RCC 7860 (cell line): ENCODE measurements at places on chromosomes 4 and X.

GRCh38 chr4:145912376-145912775 is 26.2 kb downstream of the ZNF827 start:
- DNase-seq = no peak

- DNase-seq = no peak
Measured at GRCh38 chrX:9023293-9023692, 10.6 kb downstream of the FAM9B start.

DNA sequence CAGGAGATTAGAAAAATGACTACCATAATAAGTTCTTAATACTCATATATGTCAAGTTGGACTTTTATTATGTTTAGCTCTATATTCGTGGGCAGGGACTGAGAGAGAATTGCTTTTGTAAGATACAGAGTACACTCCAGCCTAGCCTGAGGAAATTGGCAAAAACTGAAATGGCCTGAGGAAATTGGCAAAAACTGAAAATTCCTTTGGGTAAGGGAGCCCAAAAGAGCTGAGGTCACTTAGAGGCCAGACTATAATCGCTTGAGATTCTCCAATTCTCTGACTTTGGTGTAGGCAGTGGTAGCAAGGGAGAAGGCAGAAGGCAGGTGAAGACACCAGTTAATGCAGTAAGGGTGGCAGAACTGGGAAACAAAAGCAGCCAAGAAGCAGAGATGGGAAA is 124.5 kb upstream of the HCCS start:
- DNase-seq = no peak

GRCh38 chr4:67393699-67394281 is 151.5 kb downstream of the CENPC start:
- peak; percentile 24 for DNase-seq

DNA sequence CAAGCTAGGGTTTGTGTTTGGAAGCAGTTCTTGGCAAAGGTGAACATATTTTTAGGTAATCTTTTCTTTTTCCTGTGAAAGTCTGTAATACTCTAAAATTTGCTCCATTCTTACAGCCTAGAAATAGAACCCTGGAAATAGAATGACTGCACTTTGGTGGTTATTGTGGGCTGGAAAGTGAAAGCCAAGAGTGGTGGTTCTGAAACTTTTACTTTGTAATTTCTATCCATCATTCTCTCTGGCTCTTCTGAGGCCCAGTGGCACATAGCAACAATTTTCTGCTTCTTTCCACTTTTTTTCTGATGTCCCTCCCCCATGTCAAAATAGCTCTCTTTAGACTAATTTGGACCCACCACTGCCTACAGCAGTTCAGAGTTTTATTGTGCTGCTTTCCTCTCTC is 300.4 kb upstream of the RPS6KA3 start:
- DNase-seq = no peak

DNA sequence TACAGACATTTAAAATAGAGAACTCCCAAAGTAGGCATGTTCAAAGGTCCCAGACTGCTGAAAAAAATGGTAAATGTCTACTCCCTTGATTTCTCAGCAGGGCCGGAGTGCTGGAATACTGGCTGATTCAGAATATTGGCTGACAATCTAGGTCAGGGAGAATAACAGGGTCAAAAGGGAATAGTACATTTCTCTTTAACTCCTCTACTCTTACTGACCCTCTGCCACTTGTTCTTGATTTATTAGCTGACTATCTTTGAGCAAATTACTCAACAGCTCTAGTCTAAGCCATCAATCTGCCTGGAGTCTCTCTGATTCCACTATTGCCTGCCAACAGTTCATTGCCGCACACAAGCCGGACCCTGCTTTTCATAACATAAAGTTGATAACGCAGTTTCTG is 19.7 kb upstream of the NWD2 start:
- DNase-seq = no peak

DNA sequence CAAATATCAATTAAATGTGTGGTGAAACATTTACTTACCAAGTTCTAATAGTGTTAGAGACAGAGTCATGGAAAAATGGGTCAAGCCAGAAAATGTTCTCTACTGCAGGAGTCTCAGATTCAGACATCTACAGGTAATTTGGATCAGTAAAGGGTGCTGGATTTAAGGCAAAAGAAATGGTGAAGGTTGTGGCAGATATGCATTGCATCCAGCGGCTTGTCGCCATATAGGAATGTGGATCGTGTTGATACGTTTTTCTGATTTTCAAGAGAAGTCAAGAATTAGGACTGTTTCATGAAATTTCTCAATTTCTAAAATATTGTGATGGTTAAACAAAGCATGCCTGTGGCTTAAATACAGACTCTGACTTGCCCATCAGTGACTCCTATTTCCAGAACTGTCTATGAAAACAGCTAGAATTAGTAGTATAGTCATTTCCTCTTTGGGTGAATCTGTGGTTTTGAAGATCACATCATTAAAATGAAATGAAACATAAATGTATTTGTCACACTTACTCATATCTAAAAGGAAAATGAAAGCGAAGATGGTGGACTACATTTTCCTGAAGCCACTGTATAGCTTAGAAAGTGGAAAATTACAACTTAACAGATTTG is 110.1 kb upstream of the VEGFC start:
- peak; percentile 83 for DNase-seq

DNA sequence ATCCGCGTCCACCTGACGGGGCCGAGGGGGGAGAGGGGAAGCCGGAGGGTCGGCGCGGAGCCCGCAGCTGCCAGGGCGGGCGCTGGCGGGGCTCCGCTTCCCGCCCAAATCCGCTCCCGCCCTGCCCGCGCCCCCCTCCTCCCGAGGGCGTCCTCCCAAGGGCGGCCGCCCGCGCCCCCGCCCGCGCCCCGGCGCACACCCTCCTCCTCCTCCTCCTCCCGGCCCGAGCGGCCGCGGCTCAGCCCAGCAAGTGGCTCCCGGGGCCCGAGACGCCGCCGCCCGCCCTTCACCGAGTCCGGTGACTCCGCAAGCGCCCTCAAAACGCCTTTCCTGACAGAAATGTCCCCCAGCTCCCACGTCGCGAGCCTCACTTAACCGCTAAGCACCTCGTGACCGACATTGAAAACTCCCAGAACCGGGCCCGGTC is 487 bp downstream of the HMGB2 start:
- DNase-seq = no peak

DNA sequence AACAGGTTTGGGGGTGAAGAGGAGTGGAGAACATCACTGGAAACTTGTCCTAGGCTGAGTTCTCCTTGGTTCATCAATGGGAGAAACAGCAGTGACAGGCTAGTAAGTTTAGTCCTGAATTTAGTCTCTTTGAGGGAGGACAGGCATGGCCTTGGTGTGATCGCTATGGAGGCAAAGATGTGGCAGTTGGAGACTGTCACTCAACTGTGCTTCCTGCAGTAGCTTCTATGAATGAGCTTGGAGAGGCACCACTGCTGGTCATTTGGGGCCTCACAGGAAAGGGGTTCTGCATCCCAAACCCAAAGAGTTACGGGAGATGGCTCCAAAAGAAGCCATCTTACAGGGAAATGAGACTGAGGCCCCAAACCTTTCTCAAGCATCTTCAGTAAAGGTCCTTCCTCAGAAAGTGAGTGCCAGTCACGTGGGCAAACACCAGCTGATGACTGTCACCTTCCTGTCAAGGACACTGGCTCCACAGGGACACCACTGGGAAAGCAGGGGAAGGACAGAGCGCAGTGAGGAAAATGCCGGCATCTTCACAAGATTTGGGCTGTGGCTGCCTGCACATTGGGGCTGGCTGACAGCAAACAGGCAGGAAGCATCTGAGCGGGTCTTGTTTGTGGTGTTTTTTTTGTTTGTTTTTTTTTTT is 7.2 kb downstream of the MRFAP1 start:
- DNase-seq = no peak

DNA sequence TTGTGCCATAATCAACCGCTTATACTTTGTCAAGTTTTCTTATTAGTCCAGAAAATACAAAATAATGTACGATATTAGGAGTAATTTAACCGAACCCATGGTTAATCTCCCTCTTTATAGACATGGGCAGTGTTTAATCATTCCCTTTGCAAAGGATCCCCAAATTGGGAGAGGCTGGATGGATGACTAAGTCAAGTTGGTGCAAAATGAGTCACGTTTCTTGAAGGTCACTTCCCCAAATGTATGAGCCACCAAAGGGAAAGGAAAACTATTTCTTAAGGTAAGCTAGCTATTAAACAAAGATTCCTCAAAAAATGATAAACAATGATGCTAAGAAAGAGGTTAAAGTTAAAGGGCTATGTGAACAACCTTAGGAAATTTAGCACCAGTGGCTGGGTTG is 17.5 kb downstream of the MAML3 start:
- no peak for DNase-seq

DNA sequence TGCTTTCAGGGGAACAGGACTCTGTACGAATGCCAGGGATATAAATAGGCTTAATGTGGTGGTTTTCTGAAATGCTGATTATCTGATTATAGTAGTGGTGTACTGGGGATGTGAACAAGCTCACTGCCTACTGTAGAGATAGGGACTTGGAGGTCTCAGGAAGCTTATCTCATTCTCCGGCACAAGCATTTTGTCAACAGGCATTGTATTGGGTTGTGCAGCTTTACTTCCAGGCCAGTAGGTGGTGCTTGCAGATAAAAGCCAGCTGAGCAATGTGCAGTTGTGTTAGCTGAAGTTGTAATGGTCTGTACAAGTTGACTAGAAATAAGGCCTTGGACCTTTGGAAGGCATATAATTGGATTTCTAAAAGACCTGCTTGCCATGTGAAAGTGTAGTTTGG is 49.5 kb upstream of the TMLHE start:
- no peak for DNase-seq

DNA sequence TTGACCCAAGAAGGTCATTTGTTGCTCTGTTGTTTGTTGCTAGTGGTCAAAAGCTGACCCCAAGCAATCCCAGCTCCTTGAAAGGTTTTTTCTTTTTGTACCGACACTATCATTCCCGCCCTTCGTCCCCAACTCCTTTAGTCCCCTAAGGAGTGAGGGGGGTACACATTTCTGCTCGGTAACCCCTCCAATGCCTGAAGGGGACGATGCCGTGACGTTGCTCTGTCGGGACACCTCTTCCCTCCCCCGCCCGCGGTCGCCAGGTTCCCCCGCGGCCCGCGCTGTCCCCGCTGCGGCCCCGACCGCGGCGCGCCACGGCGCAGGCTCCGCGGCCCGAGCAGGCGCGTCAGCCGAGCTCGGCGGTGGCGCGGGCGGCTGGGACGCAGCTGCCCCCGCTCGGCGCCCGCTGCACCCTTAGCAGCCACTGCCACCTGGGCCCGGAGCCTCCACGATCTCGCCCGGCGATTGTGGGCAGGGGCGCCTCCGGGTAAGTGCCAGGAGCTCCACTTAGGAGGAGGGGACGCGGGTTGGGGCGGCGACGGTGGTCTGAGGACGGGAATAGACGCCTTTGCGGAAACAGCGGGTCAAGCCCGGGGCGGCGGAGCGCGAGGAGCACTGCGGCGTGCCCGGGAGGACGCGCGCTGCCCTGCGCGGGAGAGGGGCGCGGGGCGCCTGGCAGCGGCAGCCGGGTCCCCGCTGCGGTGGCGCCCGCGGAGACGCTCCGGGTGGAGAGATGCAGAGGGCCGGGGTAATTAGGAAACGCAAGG is at the start of gene GLRB:
TSS of gene GLRB (plus strand) at position 340 of the 767 bp plus-strand sequence. CDS start 1,875 bp downstream, outside the sequence.
- no peak for DNase-seq

DNA sequence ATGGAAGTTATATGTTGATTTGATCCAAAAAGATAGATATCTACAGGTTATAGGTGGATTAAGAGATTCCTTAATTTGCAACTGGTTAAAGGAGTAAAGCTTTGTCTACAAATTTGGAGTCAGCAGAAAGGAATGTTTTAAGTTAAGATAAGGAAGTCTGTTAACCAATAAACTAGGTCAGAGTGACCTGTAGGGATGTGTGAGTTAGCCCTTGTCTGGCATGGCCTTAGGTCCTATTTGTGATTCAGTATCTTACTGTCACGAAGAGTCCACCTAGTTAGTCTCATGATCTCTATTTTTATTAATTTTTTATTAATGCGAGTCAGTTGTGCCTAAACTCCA is 230.8 kb downstream of the INPP4B start:
- peak; percentile 71 for DNase-seq

GRCh38 chrX:55142206-55142918 is 53.5 kb downstream of the PAGE2 start:
- DNase-seq = peak; percentile 79

DNA sequence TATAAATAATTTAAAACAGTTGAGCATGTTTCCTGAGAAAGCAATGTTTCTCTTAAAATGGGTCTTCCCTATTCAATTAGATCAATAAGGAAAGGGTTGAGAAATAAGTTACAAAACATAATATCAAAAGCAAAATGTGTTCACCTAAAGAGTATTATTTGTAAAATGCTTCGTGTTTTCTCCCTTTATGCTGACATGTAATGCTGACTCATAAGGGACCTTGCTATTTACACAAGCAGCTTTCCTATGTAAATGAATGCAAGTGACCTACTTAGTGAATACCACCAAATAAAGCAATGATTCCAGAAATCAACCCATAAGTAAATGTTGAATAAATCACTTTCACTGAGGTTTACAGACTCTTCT is 91.5 kb downstream of the ELOVL6 start:
- no peak for DNase-seq

DNA sequence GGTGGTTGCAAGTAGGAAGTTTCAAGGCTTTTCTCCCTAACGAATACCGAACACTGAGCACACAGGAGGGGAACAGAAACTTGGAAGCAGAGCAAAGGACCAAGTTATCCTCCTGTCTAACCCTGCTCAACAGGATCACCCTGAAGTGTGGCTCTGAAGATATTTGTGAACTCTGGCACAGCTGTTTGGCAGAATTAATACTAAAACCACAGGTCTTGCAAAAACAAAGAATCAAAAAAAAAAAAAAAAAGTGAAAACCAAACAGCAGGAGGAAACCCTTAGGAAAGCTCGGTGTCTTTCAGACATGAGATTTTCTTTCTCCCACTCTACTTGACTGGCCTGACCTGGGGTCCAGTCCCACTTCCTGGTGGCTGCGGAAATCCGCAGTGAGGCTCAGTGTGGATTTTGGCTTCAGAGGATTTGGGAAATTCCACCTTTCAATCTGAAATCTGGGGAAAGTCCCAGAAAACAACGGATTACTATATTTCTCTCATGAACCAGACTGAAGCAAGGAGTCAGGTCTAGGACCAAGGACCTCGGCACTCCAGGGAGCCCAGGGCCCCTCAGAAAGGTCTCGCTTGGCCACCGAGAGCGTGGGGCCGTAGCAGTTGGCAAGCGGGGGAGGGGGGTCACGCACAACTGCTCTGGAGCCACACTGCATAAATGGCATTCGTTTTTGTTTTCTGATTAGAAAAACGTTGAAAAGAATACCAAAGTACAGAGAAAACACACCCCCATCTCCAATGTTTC is 867 bp downstream of the TIFA start:
- peak; percentile 21 for DNase-seq

DNA sequence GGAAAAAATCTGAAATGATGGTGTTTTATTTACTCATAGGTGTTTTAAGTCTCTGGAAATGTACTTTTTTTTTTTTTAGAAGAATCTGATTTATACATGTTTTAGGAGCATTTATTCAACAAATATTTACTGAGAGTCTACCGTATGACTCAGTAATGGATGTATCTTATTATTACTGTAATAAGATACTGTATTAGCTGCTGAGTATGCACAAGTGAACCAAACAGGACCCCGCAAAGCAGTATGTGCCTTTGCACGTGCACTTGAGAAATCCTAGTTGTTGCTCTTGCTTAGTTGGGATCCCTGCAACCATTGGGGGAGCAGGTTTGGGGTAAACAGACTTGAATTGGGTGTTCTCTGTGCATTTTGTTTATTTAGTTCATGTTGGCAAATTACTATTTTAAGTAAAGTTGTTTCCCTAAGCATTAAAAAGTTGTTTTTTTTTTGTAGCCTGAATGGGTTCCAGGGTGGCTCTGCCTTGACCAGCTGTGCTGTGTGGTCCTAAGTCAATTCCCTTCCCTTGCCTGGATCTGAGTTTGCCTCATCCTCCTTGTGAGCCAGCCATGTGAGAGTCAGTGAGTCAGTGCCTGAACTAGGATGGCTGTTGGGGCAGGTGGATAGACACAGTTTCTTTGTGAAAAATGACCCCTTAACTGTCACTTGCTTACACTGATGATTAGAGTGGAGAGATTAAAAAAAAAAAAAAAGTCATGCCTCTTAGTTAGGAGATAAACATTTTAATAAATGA is 27.7 kb downstream of the DCUN1D4 start:
- DNase-seq = no peak
